ENCODE measurements at places on chromosomes 4 and X.

GRCh38 chr4:183657564-183657963 lies 1.4 kb downstream of the RWDD4 start:
- no peak for DNase-seq

DNA sequence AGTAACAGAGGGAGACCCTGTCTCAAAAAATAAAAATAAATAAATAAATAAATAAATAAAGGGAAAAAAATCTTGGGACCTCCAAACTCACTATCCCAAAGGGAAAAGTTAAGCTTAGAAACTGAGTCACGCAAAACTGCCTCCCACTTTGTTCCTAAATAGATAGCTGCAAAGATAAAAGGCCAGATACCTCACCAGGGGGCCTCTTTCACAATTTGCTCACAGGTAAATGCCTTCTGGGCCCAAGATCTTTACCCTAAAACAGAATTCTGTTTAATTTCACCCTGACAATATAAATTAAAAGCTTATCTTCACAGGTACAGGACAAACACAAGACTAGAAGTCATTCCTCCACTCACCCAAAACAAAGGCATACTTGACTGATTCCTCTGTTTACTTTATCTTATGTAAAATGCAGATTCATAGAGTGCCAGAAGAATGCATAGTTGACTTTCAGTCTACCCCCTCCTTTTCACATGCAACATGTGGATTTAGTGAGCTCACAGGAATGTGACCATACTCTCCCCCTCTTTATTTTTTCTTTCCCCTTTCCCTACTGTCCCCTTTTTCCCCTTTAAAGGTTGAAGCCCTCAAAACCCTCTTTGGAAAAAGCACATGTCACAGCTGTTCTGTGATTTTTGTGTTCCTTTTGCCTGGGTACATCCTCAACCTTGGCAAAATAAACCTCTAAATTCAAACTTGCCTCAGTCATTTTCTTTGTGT lies 23.4 kb downstream of the ELF2 start:
- no peak for DNase-seq

DNA sequence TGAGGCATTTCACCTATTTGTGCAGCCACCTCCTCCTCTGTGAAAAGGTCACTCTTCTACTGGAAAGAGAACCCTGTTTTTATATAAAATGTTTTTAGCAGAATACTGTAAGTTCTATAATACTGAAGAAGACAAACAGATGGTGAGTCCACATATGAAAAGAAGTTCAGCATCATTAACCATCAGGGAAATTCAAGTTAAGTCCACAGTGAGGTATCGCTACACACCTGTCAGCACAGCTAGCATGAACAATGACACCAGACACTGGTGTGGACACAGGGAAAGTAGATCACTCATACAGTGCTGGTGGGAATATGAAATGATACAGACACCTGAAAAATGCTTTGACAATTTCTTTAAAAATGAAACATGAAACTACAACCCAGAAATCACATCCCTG lies 133.0 kb downstream of the MAD2L1 start:
- DNase-seq = no peak

- no peak for DNase-seq
Measured at GRCh38 chr4:13985837-13986236, 358.3 kb upstream of the BOD1L1 start.

DNA sequence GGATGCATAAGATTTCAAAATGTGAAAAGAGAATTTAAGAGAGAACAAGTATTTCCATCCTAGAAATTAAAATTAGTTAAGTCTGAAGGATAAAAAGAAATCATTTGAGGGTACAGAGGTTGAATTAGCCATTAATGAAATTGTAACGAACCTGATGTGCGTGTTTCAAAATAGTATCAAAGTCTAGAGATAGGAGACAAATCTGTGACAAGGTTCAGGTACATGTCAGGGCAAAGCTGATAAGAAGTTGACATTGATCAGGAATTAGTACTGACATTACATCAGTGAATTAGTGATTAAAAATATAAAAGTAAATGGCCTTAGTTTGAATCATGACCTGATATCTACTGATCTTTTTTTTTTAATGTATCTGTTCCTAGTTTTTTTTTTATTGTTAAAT lies 62.3 kb downstream of the UGT2B10 start:
- DNase-seq = no peak

GRCh38 chrX:6965729-6966128 lies 181.8 kb upstream of the STS start:
- DNase-seq = no peak

DNA sequence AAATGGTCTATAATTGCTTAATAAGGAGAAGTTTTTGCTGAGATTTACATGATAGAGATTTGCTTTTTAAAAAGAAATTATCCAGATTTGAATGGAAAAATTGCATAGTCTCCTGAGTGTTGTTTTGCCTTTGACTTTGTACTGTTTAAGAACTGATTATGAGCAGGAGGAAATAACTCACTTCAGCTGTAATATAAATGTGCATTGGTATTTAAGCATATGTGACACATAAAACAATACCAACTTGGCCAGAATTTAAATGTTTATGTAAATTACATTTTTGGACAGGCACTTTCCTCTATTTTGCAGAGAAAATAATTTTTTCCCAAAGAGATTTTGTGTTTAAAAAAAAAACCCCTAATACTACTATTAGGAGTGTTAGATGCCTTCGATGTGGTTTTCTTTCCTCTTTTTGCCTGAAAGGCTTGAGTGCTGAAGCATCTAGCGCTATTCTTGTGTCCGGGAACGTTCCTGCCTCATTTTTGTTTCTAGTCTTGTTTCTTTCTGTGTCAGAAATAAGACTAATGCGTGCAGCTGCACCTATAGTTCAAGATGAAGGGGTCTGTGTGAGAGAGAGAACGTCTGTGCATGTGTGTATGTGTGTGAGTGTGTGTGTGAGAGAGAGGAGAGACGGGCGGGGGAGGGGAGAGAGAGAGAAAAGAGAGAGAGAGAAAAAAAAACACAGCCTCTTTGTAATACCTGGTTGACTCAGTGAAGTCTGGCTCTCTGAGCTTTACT lies 60.8 kb downstream of the TBL1X start:
- no peak for DNase-seq

- no peak for DNase-seq
Measured at GRCh38 chr4:119087121-119087520, 48.5 kb upstream of the MYOZ2 start.
